ENCODE measurements at places on chromosomes 7 and 10. TPM values are rescaled to one million over a fixed set of nuclear protein-coding genes. Genes with fewer than 3 reads are reported as not detected.

The MAGI2 gene
- 1.1 TPM for polyA plus RNA-seq

The TDRD1 gene
- not detected for polyA plus RNA-seq

The SPDYE11 gene
- not detected for polyA plus RNA-seq

The KAZALD1 gene
- 25.7 TPM for polyA plus RNA-seq

The SPAM1 gene
- not detected for polyA plus RNA-seq

The MOGAT3 gene
- 27.2 TPM for polyA plus RNA-seq

DNA sequence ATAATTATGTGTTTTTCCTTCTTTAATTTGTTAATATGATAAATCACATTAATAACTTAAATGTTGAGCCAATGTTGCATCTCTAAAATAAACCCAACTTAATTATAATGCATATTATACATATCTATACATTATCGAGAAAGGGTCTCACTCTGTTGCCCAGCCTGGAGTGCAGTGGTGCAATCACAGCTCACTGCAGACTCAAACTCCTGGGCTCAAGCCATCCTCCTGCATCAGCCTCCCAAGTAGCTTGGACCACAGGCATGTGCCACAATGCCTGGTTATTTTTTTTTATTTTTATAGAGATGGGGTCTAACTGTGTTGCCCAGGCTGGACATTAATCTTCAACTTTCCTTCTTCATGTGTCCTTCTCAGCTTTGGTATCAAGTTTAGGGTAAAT, 98.9 kb downstream of the INHBA start:
- no peak for DNase-seq

- DNase-seq = no peak
Measured at GRCh38 chr7:79876848-79877252, 257.8 kb upstream of the GNAI1 start.

DNA sequence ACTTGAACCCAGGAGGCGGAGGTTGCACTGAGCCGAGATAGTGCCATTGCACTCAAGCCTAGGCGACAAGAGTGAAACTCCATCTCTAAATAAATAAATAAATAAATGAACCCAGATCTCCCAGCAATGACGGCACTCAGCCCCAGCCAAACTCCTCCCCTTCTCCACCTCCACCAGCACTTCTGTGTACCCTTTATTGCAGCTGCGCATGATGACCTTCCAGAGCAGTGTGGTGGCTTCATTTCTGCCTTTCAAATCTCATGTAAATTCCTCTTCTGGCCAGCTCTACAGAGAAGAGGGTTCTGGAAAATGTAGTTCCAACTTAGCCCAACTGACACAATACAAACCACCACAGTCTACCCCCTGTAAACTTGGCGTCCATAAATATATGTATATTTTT, 108.5 kb downstream of the SLC37A3 start:
- DNase-seq = no peak

DNA sequence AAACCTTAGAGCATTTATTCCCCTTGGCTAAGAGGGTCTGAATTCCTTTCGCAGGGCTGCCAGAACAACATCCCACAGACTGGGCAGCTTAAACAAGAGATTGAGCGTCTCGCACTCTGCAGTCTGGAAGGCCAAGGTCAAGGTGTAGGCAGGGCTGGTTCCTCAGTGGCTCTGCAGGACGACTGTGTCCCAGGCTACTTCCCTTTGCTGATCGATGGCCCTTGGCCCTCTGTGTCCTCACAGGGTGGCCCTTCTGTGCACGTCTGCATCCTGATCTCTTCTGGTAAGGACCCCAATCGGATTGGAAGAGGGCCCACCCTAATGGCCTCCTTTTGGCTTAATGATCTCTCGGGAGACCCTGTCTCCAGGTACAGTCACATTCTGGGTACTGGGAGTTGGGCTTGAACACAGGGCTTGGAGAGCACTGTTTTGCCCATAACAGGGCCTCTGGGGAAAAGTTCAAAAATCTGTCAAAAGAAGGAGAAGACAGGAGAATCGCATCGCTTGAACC, 35.1 kb upstream of the DNAJB6 start:
- no peak for DNase-seq

- no peak for DNase-seq
Measured at GRCh38 chr10:120788771-120789170, 62.4 kb upstream of the WDR11 start.

Data from sigmoid colon (tissue), 7 donors.